ENCODE measurements at places on chromosomes 1 and 21.

- no peak for DNase-seq
Observed at GRCh38 chr21:45164124-45164511, 89.7 kb downstream of the ADARB1 start.

GRCh38 chr1:32988665-32989064 lies 24.1 kb upstream of the RNF19B start:
- no peak for DNase-seq

GRCh38 chr1:98991127-98992012 lies 13.3 kb downstream of the PLPPR5 start:
- peak; percentile 7 for DNase-seq

- DNase-seq = no peak
Observed at GRCh38 chr1:9275161-9275560, 17.5 kb upstream of the SPSB1 start.

GRCh38 chr1:22951796-22952195 lies 20.9 kb downstream of the LACTBL1 start:
- peak; percentile 49 for DNase-seq

All from NCI-H69 (cell line).